Fibroblast of the aortic adventitia (primary cell): ENCODE measurements at places on chromosomes 2 and 18.

DNA sequence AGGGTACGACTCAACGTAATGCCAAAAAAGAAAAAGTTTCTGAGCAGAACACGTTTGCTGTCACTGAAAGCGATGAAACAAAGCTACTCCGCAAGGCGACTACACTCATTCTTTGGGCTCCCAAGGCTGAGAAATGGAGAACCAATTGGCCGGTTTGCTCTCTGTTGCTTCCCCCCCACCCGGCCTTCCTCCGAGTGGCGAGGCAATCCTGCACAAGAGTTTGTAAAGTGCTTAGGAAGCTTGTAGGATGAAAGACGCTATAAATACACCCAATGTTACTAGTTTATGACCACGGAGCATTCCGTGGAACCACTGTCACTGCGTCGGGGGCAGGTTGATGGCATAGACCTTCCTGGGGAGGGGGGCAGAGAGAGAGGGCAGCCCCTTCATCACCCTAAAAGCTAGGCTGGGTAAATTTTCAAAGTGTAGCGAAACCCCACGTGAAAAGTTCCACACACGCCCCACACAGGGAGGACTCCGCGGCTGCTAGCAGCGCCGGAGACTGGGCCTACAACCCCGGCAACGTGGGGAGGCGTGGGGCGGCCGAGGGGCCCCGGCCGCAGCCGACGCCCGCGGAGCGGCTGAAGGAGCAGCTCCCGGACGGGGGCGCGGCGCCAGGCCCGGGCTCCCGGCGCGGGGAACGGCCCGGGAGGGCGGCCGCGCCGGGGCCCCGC is 915 bp downstream of the CUL3 start:
- peak; percentile 41 for DNase-seq

DNA sequence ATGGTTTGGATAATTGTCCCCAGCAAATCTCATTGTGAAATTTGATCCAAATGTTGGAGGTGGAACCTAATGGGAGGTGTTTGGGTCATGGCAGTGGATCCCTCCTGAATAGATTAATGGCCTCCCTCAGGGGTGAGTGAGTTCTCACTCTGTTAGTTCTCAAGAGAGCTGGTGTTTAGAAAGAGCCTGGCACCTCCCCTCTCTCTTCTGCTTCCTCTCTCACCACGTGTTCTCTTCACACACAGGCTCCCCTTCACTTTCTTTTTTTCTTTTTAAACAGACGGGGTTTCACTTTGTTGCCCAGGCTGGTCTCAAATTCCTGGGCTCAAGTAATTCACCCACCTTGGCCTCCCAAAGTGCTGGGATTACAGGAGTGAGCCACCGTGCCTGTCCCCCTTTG is 111.6 kb upstream of the LTBP1 start:
- DNase-seq, result no peak

- DNase-seq, result no peak
Measured at GRCh38 chr2:135093670-135094330, 41.7 kb downstream of the RAB3GAP1 start.

GRCh38 chr18:48105317-48105716 is 174.9 kb upstream of the SMAD2 start:
- DNase-seq, result no peak

GRCh38 chr2:235115521-235115920 is 163.7 kb downstream of the SH3BP4 start:
- DNase-seq, result no peak

DNA sequence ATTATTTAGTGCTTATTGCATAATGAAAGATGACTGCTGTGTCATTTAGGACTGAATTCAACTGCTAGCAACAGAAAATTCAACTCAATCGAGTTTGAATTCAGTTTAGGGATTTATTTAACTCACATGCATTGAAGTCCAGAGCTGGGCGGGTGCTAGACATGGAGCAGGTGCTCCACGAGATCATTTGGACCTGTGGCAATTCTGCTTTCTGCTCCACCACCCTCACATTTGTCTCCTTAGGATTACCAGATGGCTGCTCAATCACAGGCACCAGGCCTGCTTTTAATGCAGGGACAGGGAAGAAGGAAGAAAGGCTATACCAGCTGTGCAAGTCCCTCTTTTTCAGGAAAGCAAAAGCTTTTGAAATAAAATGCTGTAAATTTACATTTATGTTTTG is 572.9 kb upstream of the SLC8A1 start:
- no peak for DNase-seq

DNA sequence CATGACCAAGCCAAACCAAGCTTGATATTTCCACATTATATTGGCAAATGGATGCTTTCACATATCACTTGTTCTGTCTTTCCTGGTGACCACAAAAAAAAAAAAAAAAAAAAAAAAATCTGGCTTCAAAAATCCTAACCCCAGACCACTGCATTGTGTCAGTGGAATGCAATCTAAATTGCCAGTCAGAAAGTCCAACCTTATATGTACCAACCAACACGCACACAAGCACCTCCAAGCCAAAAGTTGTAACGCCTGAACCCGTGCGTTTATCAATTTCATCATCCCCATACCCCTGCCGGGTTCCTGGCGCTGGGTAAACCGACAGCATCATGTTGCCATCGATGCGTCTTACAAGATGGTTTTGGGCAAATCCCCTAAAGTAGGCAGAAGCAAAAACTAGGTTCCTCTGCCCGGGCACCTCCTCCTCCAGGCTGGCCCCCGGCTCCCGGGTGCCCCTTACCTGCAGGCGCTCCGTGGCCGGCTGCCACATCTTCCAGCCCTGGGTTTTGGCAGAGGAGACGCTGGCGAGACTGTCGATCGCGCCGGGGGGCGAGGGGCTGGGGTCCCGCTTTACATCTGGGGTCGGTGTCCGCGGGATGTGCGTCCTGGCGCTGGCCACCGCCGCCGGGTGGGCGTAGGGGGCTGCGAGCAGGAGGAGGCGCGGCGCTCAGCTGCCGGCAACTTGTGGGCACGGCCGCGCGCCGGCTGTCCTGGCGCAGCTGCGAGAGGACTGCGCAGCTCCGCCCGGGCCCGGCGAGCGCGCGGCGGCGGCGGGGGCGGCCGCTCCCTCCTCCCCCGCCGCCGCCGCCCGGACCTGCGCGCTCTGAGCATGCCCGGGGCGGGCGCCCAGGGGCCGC is at the start of gene PID1:
TSS of gene PID1 (minus strand) at position 737 of the 860 bp plus-strand sequence. CDS start at position 493, 244 bp downstream.
- peak; percentile 85 for DNase-seq

GRCh38 chr2:50126845-50127244 is 905.1 kb downstream of the NRXN1 start:
- no peak for DNase-seq

GRCh38 chr2:36562973-36563532 is 34.9 kb downstream of the FEZ2 start:
- peak; percentile 68 for DNase-seq

- DNase-seq, result no peak
Measured at GRCh38 chr2:25355270-25355669, 13.5 kb upstream of the DNMT3A start.

DNA sequence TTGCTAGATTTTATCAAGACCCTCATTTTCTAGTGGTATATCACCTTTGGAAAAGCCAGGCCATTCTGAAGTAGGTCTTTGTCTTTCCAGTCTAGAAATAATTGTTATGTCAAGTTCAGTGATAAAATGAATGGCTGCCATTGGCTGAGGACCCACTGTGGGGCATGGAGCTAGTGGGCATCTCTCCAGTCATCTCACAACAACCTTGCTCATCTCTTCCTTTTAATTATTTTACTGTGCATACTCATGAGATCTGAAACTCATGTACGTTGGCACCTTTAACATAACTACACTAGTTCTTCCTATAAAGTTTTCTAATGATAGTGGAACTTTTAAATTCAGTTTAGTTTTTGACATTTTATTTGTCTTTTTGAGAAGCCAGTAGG is 240.9 kb downstream of the SLC8A1 start:
- no peak for DNase-seq

GRCh38 chr2:64692401-64692800 is 38.7 kb upstream of the SERTAD2 start:
- peak; percentile 89 for DNase-seq

DNA sequence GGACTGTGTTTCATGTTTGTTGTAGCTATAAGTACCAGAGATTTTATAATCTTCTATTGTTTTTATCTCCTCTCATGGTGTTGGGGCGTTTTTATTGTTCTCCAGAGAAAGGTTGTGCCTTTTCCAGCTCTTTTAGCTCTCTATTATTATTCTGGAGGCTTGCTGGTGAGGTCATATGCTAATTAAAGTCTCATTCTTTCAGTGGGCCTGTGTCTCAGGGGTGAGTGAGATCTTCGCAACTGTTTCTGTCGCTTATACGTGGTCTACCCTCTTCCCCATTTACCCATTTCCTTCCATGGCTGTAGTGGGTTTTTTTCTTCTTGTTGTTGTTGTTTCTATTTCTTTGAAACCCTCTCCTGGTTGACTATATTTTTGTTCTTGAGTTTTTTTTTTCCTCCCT is 584.9 kb downstream of the TMEM182 start:
- DNase-seq, result no peak

DNA sequence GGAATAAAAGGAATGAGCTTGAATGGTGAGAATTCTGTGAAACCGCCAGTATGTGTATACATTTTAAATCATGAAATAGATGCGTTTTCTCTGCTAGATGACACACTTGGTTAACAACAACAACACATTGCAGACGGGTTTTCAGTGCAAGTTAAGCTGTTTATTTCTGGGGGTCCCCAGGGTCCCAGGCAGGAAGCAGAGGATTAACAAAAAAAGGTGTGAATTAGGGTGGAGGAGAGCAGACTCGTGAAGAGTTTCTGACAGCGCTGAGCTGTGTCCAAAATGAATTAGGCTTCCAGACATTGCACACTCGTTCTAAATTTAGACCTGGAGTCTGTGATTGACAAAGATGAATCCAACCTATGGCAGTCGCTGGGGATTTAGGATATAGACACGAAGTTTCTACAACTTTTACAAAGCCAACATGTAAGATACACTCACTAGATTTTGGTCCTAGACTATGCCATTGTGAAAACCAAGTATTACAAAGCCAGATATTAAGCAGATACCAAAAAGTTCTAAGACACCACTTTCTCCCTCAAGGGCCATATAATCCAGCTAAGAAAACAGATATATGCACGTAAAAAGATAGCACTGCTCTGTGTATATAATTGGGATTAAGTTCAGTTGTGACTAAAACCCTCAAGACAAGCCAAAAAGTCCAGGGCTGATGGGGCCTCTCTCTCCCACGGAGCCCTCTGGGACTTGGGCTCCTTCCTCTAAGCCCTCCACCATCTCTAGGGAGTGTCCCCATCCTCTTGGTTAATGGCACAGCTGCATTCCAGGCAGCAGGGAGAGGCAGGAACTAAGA is 120.2 kb downstream of the ACAA2 start:
- DNase-seq, result no peak

DNA sequence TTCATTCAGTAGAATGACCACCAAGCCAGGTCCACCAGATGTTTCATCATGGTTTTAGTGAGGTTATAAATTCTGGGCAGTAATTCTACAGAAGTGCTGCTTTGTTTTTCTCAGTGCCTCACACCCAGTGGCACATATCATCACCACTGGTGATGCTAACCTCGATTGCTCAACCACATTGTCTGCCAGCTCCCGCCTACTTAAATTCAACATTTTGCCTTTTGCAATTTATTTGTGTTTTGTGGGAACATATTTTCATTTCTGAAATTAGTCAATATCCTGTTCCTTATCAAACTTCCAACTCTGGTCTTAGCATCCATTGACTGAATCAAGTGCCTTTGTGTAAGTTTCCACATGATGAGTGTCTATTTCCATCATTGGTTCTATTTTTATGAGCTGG is 62.3 kb upstream of the TMEM178A start:
- peak; percentile 60 for DNase-seq
